ENCODE measurements at places on chromosomes 2 and 18.
A peak's percentile ranks its signal among the peaks of the same experiment; 100 is the strongest.

DNA sequence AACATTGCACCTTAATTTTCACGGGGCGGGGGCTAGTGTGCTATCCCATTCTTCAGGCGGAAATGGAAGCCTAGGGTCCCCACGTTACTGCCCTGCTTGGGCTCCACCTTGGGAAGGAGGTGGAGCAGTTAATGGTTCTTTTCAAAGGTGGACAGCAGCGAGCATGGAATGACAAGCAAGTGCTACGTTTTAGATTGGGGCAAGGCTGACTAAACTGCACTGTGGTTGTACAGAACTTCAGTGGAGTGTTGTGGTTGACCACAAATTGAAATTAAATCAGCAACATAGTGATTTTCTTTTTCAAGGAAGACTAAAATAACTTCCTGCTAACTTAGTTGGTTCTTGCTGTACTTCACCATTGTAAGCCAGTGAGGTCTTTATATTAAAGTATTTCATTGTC lies 47.0 kb downstream of the CHRNA1 start:
- no peak for DNase-seq

GRCh38 chr18:29087616-29088246 lies 910.8 kb upstream of the CDH2 start:
- no peak for DNase-seq

GRCh38 chr2:170298861-170299429 lies 121.0 kb downstream of the MYO3B start:
- no peak for DNase-seq

- DNase-seq: no peak
Measured at GRCh38 chr2:154670083-154670482, 28.4 kb upstream of the KCNJ3 start.

DNA sequence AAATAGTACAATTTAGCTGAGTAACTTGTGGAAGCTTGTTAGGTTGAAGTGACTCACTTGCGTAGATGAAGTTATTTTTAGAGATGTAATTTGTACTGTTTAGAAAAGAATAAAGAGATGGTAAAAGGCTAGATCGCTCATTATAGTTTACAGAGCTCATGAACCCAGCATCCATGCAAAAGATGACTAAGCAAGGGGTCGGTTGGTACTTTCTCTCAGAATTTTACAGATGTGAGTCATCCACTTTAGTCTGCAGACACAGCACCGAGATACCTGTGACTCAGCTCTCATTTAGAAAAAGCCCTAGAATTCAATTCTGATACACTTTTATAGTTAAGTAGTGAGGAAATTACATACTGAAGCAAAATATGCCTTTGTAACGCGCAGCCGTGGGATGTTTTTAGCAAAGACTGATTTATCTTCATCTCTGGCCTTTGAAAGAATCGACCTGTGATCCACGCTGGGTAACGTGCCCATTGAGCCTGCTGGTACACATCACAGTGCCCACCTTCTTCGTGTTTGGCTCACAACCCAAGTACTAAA lies 116.5 kb upstream of the FOSL2 start:
- DNase-seq: no peak

GRCh38 chr2:213696442-213696841 lies 412.2 kb downstream of the SPAG16 start:
- no peak for DNase-seq

DNA sequence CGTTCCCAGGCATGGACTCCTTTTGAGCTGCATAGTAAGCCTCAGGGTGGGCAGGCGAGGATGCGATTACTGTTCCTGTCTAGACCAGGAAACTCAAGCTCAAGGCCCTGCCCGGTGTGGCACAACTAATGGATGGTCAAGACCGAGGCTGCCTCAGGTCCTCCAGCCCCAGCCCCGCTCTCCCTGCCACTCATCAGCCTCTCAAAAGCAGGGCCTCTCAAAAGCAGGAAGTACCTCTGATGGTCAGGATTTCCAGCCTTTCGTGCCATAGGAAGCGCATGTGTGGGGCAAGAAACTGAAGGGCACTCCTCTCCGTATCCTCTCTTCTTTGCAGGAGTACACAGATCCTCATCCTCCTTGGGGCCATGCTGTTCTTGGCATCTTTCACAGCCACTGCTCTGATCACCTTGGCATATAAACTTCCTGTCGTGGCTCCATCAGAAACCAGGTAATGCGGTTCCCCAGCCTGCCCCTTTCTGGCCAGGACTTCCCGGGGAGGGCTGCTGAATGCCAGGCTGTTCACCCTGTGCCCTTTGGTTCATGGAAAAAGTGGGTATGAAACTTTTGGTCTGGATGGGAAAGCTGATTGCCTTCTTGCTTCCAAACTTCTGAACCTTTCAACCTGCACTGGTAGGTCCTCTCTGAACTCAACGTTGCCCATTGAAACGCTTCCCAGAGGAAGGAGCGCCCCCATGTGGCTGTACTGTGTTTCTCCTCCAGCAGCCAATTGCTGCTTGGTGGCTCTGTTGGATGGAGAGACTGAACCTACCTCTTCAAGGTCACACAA lies 82.8 kb upstream of the SEC11C start:
- peak; percentile 58 for DNase-seq

DNA sequence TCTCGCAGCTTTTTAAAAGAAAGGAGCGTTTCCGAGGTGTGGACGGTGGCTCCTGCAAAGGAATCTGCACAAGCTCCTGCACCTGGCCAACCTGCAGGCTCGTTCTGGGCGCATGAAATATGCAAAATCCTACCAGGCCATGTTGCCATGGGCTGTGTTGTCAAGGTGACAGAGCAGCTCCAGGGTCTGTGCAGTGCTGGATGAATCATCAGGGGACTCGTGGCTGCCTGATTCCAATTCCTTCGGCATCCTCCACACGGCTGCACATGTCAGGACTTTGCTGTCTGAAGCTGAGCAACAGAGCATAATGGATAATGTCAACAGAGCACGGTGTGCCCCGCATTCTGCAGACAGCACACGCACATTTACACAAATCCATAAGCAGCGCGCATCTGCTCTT lies 120.5 kb downstream of the EIPR1 start:
- no peak for DNase-seq

DNA sequence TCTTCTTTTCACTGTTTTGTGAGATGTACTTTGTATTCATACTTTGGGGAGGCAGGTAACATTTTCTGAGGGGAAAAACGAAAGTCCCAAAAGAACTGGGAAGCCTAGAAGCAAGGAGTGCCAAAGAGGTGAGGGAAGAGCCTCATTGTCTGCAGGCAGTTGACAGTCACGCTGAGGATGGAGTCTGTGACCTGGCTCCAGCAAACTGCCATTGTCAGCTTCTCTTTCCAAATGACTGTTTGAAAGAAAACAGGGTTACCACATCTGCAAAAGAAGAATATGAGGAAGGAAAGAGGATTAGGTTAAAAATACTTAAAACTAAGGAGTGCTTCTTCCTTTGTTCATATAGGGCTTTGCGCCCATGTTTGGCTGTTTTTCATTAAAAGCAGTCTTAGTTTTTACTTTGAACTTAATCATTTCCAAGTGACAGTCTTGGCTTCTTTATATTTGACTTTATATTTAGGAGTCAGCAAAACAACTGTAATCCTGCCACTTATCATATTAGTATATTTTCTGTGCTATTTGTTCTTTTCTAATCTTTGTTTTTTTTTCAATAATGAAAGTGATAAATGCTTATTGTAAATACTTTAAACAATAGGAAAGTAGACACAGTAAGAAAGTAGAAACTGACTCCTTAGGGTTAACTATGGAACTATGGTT lies 35.0 kb downstream of the CERS6 start:
- no peak for DNase-seq

DNA sequence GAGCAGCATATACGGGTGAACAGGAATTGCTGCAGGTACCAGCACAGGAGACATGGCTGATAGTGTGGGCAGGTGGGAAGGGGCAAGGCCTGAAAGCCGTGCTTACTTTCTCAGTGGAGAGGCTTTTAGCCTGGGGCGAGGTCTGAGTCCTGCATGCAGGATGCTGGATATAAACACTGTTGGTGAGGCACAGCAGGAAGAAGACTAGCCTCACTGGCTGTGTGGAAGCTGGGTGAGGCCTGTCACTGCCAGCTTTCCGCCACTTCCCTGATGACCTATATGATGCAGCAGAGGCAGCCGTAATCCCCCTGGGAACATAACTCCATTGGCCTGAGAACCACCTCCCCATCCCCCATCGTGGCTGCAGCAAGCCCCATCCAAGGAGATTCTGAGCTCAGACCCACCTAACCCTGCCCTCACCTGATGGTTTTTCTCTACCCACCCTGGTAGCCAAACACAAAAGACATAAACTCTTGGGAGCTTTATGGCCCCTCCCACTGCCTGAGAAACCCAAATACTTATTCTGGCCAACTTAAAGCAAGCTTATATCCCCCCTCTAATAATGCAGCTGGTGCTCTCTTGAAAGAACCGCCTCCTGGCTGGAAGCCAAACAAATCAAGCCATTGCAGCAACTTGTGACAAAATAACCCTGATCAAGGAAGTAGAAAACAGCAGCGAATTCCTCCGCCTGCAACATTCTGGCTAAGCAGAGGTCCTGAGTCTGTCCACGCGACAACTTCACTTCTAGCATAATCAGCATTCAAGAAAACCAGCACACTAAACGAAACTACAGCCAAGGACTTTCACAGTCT lies 54.6 kb upstream of the DSC1 start:
- no peak for DNase-seq

DNA sequence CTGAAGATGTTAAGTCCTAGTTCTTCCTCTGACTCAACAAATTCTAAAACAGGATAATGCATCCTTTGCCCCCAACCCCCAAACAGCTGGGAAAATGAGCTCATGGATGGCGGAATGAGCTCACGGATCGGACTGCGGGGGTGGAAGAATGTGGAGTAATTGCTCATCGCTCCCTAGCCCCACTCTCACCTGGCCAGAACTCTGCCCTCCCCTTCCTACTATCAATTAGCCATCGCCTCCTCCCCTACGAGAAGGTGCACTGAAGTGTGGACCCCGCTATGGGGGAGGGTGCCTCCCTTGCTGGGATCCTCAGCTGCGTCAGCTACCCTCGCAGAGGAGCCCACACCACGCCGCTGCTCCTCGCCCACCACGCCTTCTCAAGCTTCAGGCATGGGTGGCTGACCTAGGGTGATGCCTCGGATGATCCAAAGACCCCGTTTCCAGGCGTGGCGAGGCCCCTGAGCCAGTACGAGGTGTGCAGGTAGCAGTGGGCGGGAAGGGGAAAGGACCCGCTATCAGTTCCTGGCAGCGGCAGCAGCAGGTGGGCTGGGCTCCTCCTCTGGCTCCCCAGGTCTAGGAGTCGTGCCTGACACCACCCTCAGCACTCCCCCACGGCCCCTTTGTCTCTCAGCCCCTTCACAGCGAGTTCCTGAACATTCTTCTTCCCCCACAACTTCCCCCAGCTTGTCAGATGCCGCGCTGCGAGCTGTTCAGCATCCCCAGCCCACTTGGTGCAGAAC lies 82.1 kb upstream of the POMC start:
- DNase-seq: peak; percentile 27

GRCh38 chr2:83844490-83844889 lies 614.6 kb downstream of the SUCLG1 start:
- DNase-seq: no peak

DNA sequence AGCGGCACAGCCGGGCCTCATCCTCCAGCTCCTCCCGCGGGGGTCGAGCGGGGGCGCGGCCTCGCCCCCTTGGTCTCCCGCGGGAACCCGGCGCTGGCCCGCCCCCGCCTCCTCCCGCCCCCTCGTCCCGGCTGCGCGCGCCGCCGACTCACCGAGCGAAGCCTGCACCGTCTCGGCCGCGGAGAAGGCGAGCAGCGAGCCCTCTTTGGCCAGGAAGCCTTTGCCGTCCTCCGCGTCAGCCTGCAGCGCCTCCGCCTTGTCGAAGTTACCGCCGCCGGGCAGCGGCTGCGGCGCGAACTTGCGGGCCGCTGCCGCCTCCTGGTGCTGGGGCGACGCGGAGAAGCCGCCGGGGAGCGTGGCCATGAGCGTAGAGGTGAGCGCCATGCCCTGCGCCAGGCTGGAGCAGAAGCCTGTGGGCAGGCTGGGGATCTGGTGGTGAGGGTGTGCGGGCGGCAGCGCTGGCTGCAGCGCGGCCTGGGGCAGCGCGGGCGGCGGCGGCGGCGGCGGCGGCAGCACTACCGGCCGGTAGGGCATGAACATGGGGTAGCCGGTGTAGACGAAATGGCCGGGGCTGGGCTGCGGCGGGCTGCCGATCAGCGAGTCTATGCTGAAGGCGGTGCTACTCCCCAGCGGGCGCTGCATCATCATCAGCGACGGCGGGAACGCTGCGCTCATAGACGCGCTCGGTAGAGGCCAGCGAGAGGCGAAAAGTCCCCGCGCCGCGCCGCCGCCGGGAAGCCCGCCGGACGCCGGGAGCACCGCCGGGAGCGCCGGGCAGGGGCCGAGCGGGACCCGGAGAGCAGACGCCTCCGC lies 683 bp downstream of the GBX2 start:
- DNase-seq: no peak

GRCh38 chr2:61354543-61355197 lies 116.2 kb downstream of the USP34 start:
- DNase-seq: no peak

DNA sequence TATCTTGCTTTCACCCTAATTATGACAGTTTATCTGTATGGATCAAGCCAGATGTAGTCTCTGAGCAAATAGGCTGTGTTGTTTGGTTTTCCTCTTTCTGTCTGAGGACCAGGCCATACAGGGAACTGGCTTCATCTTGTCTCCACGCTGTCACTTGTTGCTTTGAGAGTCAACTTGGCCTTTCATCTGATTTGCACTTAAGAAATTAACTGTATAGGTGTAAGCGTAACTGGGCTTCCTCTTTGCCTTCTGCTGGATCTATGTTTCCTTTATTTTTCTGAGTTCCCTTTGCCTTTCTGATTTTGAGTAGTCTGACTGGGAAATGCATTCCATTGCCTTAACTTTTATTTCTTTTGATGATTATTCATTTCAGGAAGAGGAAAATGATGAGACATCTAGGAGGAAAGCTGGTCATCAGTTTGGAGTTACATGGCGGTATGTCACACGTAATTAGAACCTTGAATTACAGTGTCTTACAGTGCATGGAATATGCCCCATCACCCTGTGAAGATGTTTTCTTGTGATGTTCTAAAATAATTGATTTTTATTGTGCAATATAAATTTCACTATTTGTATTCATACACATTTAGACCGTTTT lies 17.4 kb downstream of the PTCD3 start:
- DNase-seq: no peak

DNA sequence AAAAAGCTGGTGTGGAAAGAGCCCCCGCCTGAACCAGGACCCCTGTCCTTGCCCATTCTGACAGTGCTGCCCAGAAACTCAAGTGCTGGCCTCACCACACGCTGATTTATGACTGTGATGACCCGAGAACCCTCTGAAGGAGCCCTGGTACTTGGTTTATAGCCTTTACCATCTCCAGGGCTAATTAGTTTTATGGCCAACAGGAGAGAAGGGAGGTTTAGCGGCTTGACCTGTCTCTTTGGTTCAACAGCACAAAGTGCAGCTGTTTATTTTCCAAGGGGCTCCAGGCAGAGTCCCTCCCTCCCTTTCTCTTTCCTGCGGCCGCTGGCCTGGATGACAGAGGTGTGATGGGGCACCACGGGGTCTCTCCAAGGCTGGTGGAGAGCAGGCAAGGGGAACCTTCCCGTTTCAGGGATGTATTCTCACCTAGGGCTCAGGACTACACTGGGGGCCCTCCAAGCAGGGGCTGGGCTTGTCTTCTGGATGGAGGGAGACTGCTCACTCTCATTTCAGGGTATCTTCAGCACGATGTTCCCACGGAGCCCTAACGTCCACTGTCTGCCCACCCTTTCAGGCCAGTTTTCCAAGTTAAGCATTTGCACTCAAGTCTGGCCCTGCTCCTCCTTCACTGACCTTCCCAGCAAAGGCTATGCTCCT lies 174.2 kb upstream of the GLI2 start:
- DNase-seq: no peak
